Peyer's patch (tissue), 4 donors: ENCODE measurements at places on chromosomes 16 and 17. TPM values are rescaled to one million over a fixed set of nuclear protein-coding genes. Genes with fewer than 3 reads are reported as not detected.

DNA sequence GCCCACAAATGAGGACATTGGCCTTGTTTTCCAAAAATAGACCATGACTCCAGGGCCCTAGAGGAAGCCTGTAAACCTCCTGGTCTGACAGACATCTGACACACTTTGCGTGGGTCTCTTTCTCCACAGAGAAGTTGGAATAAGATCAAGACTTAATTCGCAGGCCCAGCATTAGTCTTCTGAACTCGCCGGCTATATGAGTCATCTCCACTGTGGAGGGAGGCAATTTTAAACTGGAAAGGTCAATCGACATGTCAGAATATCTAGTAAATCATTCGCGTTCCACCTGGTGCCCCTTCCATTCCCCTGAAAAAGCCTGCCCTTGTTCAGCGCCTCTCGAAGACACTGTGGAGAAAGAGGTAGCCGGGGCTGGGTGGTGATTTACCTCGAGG is 140.1 kb downstream of the CLEC16A start:
- no peak overlapping the region for H3K4me3 ChIP-seq
- no peaks in the 10 kb centered on the region for H3K36me3 ChIP-seq
- no peaks in the 10 kb centered on the region for H3K27me3 ChIP-seq
- no peak overlapping the region for H3K27ac ChIP-seq
- DNase-seq = no peak

GRCh38 chr17:19378416-19379360 is at the start of gene MAPK7:
TSS of gene MAPK7 (plus strand) at chr17:19378498. CDS start at chr17:19378901, 403 bp downstream.
- H3K4me1 ChIP-seq = peaks cover 31% of the 10 kb centered on the region
- DNase-seq = peak; percentile 62
- no peaks in the 10 kb centered on the region for H3K36me3 ChIP-seq
- H3K27me3 ChIP-seq = no peaks in the 10 kb centered on the region

The C1QTNF1 gene
- 15.6 TPM for total RNA-seq

DNA sequence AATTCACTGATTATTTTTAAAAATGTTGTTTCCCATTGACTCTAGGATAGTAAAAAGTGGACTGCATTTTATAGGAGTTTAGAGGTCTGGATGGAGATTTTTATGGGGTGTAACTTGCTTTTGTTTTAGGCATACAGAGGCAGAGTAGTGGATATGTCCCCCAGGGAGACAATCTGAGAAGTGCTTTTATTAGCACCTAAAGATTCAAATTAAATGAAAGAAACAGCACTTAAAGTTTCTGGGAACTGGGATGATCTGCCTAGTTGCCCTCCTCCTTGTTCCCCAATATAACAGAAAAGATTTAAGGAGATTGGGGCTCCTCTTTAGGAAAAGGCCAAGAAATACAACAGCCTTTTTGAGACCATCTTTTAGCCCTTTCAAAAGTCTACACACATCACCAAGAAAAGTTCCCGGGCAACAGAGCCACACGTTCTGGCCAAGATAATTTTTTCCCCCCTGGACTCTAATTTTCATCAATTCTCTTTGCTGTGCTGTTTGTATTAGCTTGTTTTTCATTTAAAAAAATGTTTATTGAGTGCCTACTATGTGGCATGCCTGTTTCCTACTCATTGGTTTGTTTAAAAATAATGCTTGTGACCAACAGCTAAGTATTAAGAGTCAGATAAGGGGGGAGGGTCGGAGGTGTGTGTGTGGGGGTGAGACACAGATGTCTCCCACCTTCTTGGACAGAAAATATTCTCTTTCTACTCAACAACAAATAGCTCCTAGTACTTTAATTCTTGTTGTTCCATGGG is 2.5 kb upstream of the IGF2BP1 start:
- peaks cover 13% of the 10 kb centered on the region for H3K4me1 ChIP-seq
- no peak overlapping the region for H3K27ac ChIP-seq
- DNase-seq = no peak
- H3K27me3 ChIP-seq = peaks cover 82% of the 10 kb centered on the region

DNA sequence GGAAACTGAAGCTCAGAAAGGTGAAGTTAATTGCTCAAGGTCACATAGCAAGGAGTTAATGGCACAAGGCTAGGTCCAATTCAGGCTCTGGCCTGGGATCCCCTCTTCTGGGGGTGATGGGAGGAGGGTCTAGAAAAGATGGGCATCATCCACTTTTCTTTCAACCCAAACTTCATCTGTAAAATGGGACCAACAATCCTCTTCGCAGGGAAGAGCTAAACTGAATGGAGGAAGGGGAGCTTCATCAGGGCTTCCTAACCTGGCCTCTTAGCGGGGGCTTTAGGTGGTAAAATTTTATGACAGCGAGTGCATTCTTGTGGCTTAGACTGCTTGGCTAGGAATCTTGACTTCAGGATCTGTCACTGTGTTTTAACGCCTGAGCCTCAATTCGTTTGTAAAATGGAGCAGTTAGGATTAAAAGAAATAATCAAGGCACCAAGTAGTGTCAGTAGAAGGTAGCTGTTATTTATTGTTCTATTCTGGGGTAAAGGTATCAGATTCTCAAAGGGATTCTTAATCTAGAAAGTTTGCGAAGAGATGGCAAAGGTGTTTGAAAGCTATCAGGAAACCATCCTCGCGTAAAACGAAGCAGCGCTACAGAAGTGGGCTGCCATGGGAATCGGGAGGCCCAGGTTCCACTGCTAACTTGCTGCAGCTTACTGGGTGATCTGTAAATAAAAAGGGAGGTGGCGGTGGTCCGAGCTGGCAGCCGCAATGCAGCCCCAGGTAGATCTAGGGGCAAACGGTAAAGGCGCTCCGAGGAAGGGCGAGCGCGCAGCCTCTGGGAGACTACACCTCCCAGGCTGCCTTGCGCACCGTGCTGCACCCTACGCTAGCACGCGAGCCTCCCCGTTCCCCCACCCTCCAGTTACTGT is 1.5 kb upstream of the SRCAP start:
- peaks cover 6% of the 10 kb centered on the region for H3K4me1 ChIP-seq
- DNase-seq = no peak
- no peaks in the 10 kb centered on the region for H3K27me3 ChIP-seq
- H3K27ac ChIP-seq = peak overlapping the region; percentile 97

The MYH13 gene
- 0.19 TPM for total RNA-seq

DNA sequence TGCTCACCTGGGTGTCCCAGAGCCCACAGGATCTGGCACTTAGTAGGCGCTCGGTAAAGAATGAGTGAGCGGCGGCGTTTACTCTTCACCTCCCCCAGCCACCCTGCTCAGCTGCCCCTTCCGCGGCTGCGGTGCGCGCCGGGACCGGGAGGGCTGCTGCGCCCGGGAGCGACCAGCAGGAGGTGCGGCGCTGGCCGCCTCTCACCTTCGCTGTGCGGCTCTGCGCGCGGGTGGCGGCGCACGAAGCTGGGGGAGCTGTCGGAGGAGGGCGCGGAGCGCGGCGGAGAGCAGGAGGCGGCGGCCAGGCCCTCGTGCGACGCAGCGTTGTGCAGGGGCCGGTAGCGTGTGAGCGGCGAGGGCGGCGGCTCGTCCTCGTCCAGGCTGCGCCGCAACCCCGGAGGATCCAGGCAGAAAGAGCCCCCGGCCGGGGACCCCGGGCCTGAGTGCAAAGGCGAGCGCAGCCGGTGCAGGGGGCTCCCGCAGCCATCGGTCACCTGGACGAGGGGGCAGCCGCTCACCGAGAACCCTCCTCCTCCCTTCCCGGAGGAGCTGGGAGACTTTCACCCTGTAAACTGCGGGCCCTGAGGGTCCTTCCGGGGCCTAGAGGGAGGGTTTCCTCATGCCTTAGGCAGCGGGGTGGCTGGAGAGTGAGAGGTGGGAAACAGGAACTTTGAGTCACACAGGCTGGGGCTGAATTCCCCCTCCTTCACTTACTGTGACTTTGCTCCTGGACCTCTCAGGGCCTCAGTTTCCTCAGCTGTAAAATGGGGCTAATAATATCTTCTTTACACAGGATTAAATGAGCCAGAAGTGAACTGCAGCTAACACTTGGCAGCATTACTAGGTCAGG is 12.5 kb downstream of the SAMD14 start:
- H3K36me3 ChIP-seq = no peaks in the 10 kb centered on the region
- peaks cover 8% of the 10 kb centered on the region for H3K4me1 ChIP-seq
- DNase-seq = peak; percentile 75
- H3K27ac ChIP-seq = no peak overlapping the region

The DEXI gene
- 69.3 TPM for total RNA-seq

The AGRP gene
- total RNA-seq = not detected

DNA sequence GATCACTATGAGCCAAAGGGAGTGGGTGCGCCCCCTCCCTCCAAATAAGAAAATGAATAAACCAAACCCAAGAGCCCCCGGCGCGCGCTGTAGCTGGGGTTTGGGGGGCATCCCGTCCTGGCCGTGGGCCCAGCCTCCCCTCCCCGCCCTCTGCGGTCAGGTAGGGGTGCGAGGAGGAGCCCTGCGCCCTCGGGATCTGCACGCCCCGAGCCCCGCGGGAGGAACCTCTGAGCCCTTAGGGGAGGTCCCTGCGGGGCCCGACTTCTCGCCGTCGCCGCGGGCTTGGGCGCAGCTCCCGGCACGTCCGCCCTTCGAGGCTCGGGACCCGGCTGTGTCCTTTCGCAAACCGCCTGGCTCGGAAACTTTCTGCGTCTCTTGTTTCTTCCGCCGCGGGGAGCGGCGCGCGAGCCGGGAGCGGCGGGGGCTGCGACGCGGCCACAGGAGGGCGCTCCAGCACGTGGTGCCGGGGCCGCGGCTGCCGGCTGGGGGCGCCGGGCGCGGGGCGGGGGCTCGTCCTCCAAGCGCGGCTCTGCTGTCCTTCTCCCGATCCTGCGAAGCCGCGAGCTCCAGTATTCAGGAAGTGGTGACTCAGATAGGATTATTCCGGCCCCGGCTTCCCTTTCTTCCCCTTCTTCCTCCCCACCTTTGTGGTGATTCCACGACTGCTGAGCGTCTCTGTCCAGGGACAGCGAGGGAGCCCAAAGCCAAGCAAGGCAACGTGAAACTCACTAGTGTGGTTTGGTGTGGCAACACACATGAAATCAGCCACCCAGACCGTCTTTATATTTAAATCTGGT is 1.6 kb downstream of the PITPNC1 start:
- peak; percentile 69 for DNase-seq
- H3K4me1 ChIP-seq = peaks cover 3% of the 10 kb centered on the region
- no peaks in the 10 kb centered on the region for H3K36me3 ChIP-seq
- peak overlapping the region; percentile 90 for H3K27ac ChIP-seq
- H3K27me3 ChIP-seq = no peaks in the 10 kb centered on the region

DNA sequence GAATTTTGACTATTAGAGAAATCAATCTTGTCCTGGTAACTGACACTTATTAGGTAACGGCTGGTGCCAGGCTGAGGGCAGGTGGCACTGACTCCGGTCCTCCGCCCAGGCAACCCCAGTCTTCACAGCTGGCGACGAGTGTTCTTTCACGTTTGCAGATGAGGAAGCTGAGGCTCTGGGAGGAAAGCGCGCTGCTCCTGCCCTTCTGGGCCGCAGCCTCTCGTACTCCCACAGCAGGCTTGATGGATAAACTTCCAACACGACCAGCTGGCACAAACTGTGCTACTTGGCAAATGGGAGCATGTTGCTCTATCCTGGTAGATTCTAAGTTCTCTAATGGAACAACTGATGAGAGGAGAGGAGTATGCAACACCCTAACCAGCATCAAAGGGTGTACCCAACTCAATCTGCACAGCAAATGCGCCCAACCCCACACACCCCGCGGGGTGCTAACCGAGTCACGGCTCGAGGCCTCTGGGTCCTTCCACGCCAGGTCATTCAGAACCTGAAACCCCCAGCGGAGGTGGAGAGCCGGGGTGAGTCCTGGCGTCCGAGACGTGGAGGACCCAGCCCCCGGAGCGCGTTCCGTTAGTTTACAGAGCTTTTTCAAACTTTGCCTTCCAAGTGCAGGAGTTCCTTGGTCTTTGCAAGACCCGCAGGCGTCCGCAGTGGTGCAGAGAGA is 477 bp upstream of the SLC47A1 start:
- H3K36me3 ChIP-seq = no peaks in the 10 kb centered on the region
- no peak overlapping the region for H3K27ac ChIP-seq
- H3K4me3 ChIP-seq = peak overlapping the region; percentile 49
- DNase-seq = no peak

GRCh38 chr17:4934173-4934979 is 2.3 kb downstream of the GP1BA start:
- H3K4me1 ChIP-seq = peaks cover 11% of the 10 kb centered on the region
- H3K27me3 ChIP-seq = no peaks in the 10 kb centered on the region
- peaks cover 22% of the 10 kb centered on the region for H3K36me3 ChIP-seq
- no peak for DNase-seq
- H3K27ac ChIP-seq = peak overlapping the region; percentile 7
- no peak overlapping the region for H3K4me3 ChIP-seq

GRCh38 chr16:89000207-89000959 is 23.4 kb upstream of the CBFA2T3 start:
- no peaks in the 10 kb centered on the region for H3K27me3 ChIP-seq
- no peak overlapping the region for H3K4me3 ChIP-seq
- H3K36me3 ChIP-seq = no peaks in the 10 kb centered on the region
- H3K27ac ChIP-seq = no peak overlapping the region
- no peaks in the 10 kb centered on the region for H3K4me1 ChIP-seq

DNA sequence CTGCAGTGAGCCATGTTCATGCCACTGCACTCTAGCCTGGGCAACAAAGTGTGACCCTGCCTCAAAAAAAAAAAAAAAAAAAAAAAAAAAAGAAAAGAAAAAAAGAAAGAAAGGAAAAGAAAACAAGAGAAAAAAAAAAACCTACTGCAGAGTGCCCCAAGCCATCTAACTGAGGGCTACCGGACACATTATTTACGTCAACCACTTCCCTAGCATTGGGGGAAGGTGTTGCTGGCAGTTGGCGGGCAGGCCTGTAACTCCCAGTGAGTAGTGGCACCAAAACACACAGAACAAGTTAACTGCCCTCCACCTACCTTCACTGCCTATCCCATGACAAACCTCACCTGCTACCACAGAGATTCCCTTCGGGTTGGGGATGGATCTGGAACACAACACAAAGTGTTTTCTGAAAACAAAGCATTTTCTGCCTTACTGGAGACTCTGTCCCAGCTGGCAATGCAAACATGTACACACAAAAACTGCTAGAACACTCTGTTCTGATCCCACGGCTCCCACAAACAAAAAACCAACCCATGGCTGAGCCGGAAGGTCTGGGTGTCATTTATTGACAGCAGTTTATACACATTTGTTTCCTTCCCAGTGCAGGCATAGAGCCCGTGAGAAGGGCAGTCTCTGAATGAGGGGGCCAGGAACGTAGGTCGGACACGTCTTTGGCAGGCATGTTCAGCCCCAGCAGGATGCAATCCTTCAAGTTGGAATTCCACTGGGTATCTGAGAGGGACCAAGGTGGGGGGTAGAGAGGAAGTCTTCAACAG is 11.0 kb downstream of the PHB1 start:
- no peak for DNase-seq
- peaks cover 4% of the 10 kb centered on the region for H3K4me1 ChIP-seq
- peak overlapping the region; percentile 75 for H3K27ac ChIP-seq
- H3K27me3 ChIP-seq = no peaks in the 10 kb centered on the region

GRCh38 chr17:22692066-22692805 is 999.9 kb downstream of the KCNJ18 start:
- no peak for DNase-seq
- H3K27ac ChIP-seq = no peak overlapping the region
- no peaks in the 10 kb centered on the region for H3K4me1 ChIP-seq
- no peaks in the 10 kb centered on the region for H3K27me3 ChIP-seq
- H3K36me3 ChIP-seq = no peaks in the 10 kb centered on the region

- H3K36me3 ChIP-seq = no peaks in the 10 kb centered on the region
- H3K27ac ChIP-seq = peak overlapping the region; percentile 72
- DNase-seq = no peak
- H3K4me1 ChIP-seq = peaks cover 10% of the 10 kb centered on the region
- H3K4me3 ChIP-seq = no peak overlapping the region
Observed at GRCh38 chr17:48873696-48874443, 18.7 kb upstream of the ATP5MC1 start.

- no peaks in the 10 kb centered on the region for H3K4me1 ChIP-seq
- no peak overlapping the region for H3K27ac ChIP-seq
Observed at GRCh38 chr17:2450016-2450650, 49.3 kb upstream of the MNT start.

- H3K4me1 ChIP-seq = no peaks in the 10 kb centered on the region
- DNase-seq = no peak
- H3K36me3 ChIP-seq = no peaks in the 10 kb centered on the region
- H3K27ac ChIP-seq = no peak overlapping the region
Observed at GRCh38 chr17:71117466-71117865, 948.1 kb downstream of the KCNJ2 start.
